ENCODE measurements at places on chromosomes 16 and 17. TPM values are rescaled to one million over a fixed set of nuclear protein-coding genes. Genes with fewer than 3 reads are reported as not detected.

IL21R gene
- 0.31 TPM for total RNA-seq

DNA sequence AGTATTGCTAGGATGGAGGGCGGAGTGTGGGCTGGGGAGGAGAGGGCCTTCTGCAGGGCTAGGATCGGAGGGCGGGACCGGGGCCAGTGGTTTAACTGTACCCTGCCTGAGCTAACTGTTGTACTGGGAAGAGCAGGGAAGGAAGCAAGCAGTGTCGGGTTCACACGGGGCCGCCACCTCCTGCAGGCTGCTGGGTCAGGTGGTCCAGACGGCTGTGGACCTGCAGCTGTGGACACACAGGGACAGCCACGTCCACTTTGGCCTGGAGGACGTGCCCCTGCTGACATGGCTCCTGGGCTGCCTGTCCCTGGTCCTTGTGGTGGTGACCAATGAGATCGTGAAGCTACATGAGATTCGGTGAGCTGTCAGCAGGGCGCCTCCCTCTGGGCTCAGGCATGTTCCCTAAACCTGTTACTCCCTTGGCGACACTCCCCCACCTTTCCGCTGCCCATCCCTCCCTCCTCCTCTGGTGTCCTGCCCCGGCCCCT lies 16.6 kb downstream of the CASKIN2 start:
- peak; percentile 69 for DNase-seq

VTN gene
- 57.9 TPM for total RNA-seq

DNA sequence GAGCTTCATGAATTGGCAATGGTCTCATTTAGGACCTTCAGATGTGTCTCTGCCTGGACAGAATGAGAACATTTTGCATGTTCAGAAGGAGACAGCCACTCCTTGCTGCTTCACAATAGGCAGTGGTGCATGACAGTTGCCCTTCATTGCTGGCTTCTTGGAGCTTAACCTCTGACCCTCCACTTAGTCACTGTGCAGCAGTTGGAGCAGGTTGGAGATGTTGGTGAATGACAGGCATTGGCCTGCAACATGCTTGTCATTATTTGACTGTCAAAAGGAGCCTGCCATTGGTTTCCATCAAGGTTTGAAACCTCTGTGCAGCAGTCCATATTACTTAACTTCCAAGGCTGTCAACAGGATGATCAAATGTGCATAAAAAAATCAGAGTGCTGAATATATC lies 22.7 kb downstream of the FTO start:
- no peak for DNase-seq

DNA sequence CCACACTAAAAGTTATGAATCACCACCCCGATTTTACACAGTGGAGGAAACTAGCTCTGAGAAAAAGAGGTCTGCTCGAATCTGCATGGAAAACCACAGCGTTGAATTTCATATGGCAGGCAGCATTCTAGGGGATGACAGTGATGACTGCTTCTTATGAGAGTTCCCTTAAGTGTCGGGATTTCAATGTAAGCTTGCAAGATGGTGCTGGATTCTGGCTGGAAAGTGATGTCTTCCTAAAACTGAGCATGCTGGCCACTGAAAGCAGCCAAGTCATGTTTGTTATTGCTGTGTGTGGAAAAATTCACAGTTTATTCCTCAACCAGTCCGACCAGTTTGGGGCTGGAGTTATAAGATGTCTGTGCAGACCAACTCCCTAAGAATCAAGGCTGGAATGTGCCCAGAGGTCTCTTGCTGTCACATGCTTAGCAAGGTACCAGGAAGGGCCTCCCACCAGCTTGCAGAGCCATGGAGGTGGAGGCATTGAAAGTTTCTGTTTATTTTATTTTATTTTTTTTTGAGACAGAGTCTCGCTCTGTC lies 37.2 kb upstream of the GAN start:
- DNase-seq = no peak

GRCh38 chr17:78669975-78670518 lies 92.9 kb upstream of the DNAH17 start:
- no peak for DNase-seq

- no peak for DNase-seq
These were observed 18.9 kb downstream of the KSR1 start for GRCh38 chr17:27475070-27475673.

GRCh38 chr17:34347063-34347462 lies 9.2 kb upstream of the CCL13 start:
- DNase-seq = no peak

DOC2B gene
- total RNA-seq = 1.9 TPM

DNA sequence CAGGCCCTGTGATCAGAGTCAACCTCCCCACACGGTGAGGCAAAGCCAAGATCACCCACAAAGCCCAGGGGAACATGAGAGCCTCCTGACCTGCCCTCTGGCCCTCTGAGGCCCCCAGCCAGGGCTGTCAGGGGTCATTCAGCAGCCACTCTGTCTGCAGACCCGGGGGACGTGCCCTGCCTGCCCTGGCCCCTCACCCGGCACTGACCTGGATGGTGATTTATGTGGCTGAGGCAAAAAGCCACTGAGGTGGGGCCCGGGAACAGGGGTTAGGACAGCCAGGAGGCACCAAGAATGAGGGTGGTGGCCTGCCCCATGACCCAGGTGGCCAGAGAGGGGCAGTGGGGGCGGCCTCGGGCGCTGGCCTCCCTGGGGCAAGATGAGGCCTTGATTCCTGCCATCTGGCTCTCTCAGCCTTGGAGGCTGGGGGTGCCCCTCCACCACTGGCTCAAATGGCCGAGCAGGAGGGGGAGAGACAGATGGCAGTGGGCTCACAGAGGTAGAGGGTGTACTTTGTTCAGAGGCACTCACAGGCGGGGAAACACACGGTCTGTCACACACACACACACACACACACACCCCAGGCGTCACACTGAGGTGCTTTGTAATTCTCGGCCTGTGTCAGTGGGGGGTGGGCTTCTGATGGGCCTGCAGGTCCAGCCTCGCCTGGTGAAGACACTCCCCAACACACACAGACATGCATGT lies 174.0 kb upstream of the GSE1 start:
- DNase-seq = no peak

DNA sequence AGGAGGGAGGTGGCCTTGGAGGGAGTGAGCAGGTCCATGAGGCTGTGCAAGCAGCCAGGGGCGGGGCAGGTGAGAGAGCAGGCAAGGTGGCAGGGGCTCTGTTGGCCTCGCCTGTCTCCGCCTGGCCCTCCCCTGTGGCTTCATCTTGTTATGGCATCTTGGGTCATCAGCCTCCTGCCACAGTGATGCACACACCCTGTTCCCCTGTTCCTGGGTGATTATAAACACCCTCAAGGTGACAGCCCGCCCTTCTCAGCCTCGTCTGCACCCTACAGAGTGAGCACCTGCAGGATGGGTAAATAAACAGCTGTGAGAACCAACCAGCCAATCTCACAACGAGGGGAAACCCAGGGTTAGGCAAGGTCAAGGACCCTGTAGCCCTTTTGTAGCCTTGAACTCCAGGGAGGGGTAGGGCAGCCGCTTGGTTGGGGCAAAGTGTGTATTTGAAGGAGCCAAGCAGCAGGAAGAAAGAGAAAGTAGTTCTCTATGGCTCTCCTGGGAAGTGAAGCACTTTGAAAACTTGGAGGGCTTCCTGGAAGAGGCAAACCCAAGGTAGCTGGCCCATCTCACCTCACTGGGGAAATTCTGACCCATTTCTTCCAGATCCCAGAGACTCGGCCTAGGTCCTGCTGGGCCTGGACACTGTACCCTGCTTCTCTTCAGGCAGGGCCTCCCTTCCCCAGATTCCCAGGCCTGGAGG lies 60.6 kb downstream of the NT5M start:
- DNase-seq = no peak

HP gene
- total RNA-seq = not detected

- no peak for DNase-seq
These were observed 176.5 kb downstream of the SALL1 start for GRCh38 chr16:50974438-50975036.

CCL7 gene
- not detected for total RNA-seq

- no peak for DNase-seq
These were observed 218.3 kb downstream of the SOX9 start for GRCh38 chr17:72338847-72339790.

- no peak for DNase-seq
These were observed 699.6 kb downstream of the MAF start for GRCh38 chr16:78900966-78901365.

ARL17B gene
- total RNA-seq = 17.8 TPM

CAPNS2 gene
- total RNA-seq = 0.74 TPM

GRCh38 chr17:39702901-39703893 lies 3.3 kb downstream of the ERBB2 start:
- no peak for DNase-seq

DNA sequence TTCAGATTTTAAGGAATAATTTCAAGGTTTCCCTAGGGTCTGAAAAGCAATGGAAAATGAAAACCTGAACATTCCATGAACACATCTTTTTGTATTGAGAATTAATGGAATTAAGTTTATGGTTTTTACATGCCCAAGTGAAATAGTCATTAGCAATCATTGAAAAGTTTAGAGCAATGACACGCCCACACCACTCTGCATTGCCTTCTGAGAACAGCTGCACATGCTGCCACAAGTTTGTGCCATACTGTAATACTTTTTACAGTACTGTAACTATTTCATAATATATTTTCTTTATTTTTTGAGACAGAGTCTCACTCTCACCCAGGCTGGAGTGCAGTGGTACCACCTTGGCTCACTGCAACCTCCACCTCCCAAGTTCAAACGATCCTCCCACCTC lies 345.2 kb upstream of the PMFBP1 start:
- DNase-seq = no peak
